CD4-positive, alpha-beta T cell (primary cell): ENCODE measurements at places on chromosomes 16 and 17. TPM values are rescaled to one million over a fixed set of nuclear protein-coding genes. Genes with fewer than 3 reads are reported as not detected.

RASL10B gene
- total RNA-seq = 0.22 TPM

VWA3A gene
- total RNA-seq = 0.27 TPM

KRTAP17-1 gene
- total RNA-seq = not detected

TMC6 gene
- 645 TPM for total RNA-seq

RSPRY1 gene
- total RNA-seq = 21.3 TPM

PAGR1 gene
- total RNA-seq = 20.3 TPM

JUP gene
- total RNA-seq = 1.1 TPM

HDAC5 gene
- total RNA-seq = 92.0 TPM

PLXDC1 gene
- 67.6 TPM for total RNA-seq

DEXI gene
- total RNA-seq = 7.2 TPM

KRT23 gene
- total RNA-seq = not detected

KCNG4 gene
- not detected for total RNA-seq

KREMEN2 gene
- total RNA-seq = not detected

RNU2-1 gene
- total RNA-seq = 5,534 TPM

NPIPA5 gene
- total RNA-seq = 1.0 TPM

CSH1 gene
- not detected for total RNA-seq

RPRML gene
- total RNA-seq = not detected

SLC13A2 gene
- not detected for total RNA-seq

NOL11 gene
- 89.1 TPM for total RNA-seq

TSC2 gene
- 85.0 TPM for total RNA-seq

CASKIN2 gene
- total RNA-seq = 0.25 TPM

ANKRD40CL gene
- total RNA-seq = not detected

PIGL gene
- 48.4 TPM for total RNA-seq

CMTM2 gene
- total RNA-seq = not detected

C16orf95 gene
- 1.2 TPM for total RNA-seq
